ENCODE measurements at places on chromosomes 6 and 20. TPM values are rescaled to one million over a fixed set of nuclear protein-coding genes. Genes with fewer than 3 reads are reported as not detected.

The GPX5 gene
- total RNA-seq: not detected

The MCCD1 gene
- not detected for total RNA-seq

The PAK1IP1 gene
- total RNA-seq: 22.0 TPM

The SESN1 gene
- total RNA-seq: 35.3 TPM

The TP53TG5 gene
- not detected for total RNA-seq

The ZNF165 gene
- 0.30 TPM for total RNA-seq

The RNF144B gene
- 0.74 TPM for total RNA-seq

The UFL1 gene
- total RNA-seq: 34.4 TPM

All from smooth muscle cell of the umbilical artery (primary cell).